Transverse colon (tissue), 4 donors: ENCODE measurements at places on chromosomes 7 and 10.
A peak's percentile ranks its signal among the peaks of the same experiment; 100 is the strongest.

- no peak for DNase-seq
Measured at GRCh38 chr7:2099048-2099957, 133.4 kb downstream of the MAD1L1 start.

DNA sequence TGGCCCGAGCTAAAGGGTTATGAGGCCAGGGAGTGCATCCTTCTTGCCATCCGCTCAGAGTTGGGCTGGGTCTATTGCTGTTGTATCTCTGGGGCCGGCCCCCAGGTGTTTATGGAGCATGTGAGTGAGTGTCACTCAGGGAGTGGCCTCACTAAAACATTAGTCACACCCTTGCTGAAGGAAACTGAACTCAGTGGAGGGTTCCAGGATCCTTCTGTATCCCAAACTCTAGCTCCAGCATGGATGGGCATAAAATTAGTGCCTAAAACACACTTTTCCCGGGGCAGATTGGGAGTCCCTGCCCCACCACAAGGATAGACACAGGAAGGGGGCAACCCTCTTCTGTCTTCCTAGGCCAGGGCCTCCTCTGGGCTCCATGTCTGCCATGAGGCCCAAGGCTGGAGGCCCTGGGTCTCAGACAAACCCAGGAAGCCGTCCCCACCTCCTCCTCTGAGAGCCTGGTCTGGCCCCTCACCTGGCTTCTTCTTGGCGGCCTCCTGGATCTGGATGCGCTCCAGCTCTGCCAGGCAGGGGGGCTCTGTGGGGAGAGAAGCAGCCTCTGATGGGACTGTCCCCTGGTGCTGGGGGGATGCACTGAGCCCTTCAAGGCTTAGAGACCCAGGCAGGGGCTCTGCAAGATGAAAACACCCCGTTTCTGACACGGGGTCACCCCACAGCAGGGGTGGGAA, 24.5 kb downstream of the SPOCK2 start:
- peak; percentile 83 for DNase-seq

DNA sequence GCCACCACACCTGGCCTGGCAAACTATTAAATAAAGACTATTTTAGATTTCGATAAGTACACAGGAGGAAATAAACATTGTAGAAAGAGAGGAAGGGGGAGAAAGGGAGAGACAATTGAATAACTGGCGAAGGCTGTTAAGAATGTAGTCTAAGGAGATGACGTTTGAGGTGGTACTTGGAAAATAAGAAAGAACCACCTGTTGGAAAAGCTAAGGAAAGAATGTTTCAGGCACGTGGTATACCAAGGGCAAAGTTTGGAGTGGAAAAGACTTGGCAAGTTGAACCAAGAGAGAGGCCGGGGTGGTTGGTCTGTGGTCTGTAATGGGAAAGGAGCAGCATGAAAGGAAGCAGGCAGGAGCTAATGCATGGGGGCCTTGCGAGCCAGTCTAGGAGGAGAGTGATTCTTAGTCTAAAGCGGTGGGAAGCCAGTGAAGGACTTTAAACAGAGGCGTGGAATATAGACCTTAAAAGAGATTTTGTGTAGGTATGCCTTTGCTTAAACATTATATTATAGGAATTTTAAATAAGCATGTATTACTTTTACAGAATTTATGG, 9.4 kb downstream of the ING3 start:
- DNase-seq: no peak

GRCh38 chr7:101171442-101171837, 6.1 kb upstream of the VGF start:
- DNase-seq: no peak

- no peak for DNase-seq
Measured at GRCh38 chr10:96287392-96288105, 16.2 kb upstream of the BLNK start.

DNA sequence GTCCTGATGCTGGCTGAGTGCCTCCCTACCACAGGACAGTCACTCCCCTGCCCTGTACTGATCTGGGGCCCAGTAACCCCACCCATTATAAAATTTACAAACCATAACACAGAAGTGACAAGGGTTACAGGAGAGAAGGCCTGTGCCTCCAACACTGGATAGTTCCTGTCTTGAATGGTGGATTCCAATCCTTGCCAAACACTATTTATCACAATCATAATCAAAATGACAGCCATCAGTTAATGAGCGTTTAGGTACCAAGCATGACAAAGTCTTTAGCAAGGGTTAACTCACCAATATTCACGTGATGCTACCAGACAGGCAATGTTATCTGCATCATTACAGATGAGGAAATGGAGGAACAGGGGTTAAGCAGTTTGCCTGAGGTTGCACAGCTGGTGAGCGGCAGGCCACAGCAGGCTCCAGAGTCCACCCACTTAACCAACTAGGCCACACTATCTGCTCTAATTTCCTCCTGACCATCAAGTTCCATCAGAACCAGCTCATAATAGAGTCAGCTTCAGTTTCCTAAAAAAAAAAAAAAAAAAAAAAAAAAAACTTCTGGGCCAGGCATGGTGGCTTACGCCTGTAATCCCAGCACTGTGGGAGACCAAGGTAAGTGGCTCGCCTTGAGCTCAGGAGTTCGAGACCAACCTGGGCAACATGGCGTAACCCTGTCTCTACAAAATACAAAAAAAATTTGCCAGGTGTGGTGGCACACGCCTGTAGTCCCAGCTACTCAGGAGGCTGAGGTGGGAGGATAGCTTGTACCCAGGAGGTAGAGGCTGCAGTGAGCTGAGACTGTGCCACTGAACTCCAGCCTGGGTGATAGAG, 14.2 kb downstream of the PDLIM1 start:
- DNase-seq: peak; percentile 73

GRCh38 chr7:113071465-113071864, 15.2 kb downstream of the GPR85 start:
- DNase-seq: peak; percentile 19

DNA sequence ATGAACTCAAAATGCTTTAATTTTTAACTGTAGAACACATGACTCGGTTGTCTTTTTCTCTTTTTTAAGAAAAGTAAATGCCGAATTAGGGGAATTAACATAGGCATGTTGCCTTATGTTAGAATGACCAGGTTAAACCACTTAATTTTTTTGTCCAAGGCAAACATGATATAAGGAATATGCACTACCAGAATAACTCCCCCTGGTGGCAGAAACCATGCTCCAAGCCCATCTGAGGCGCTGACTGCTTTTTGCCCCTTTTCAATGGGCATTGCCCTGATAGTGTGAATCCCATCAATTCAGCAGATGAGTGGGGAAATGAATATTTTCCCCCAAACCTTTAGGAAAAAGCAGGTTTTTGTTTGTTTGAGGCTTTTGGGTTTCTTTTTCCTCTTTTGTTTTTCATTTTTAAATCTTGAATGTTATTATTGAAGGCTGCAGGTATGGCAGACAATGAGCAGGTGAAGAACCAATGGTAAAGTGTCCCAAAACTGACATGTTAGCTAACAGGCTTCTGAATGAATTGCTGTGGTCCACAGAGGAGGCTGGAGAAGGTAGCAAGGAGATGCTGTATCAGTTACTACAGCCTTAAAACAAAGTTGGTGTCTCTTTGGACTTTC, 284.3 kb downstream of the SORCS3 start:
- peak; percentile 8 for DNase-seq

- no peak for DNase-seq
Measured at GRCh38 chr10:76628801-76629200, 1008.8 kb downstream of the KCNMA1 start.

GRCh38 chr7:41881331-41882130, 178.6 kb upstream of the INHBA start:
- DNase-seq: peak; percentile 46

DNA sequence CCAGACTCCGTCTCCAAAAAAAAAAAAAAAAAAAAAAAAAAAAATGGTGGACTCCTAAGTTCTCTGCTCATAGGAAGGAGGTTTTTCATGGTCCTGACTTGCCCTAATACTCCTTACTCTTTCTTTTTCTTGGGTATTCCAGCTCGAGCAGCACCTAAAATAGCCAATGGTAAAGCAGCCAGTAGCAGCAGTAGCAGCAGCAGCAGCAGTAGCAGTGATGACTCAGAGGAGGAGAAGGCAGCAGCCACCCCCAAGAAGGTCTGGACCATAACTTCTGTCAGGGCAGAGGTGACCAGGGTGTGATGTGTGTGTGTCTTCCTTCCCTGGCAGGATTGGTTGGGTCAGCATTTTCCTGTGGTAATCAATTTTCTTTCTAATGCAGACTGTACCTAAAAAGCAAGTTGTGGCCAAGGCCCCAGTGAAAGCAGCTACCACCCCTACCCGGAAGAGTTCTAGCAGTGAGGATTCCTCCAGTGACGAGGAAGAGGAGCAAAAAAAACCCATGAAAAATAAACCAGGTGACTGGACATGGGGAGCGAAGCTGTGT, 6.9 kb downstream of the NOLC1 start:
- DNase-seq: no peak

DNA sequence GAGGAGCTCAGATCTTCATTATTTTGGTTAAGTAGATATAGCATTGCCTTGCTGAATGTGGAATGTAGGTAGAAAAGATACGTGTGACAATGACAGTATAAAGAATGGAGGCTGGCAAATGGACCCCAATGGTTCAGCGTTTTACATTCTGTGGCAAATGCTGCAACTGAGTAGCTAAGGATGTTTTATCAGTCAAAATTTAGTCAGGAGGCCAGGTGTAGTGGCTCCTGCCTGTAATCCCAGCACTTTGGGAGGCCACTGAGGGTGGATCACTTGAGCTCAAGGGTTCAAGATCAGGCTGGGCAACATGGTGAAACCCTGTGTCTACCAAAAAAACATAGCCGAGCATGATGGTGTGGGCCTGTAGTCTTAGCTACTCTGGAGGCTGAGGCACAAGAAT, 120.5 kb upstream of the GHITM start:
- DNase-seq: no peak

- peak; percentile 41 for DNase-seq
Measured at GRCh38 chr7:134593530-134594392, 44.9 kb downstream of the AKR1B15 start.

GRCh38 chr10:31697271-31698180, 231.1 kb downstream of the ARHGAP12 start:
- DNase-seq: peak; percentile 53

GRCh38 chr7:159209429-159209828, 64.8 kb upstream of the VIPR2 start:
- DNase-seq: no peak

GRCh38 chr7:149147752-149148653, 750 bp downstream of the ZNF398 start:
- peak; percentile 54 for DNase-seq

DNA sequence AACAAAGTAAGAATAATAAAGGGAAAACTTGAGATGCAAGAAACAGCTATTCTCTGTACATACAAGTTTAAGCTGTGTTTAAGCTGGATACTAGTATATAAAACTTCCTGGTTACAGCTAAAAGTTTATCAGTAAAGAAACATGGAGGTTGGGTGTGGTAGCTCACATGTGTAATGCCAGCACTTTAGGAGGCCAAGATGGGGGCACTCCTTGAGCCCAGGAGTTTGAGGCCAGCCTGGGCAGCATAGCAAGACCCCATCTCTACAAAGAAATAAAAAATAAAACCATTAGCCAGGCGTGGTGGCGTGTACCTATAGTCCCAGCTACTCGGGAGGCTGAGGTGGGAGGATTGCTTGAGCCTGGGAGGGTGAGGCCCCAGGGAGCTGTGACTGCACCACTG, 3.2 kb downstream of the RSU1 start:
- no peak for DNase-seq
